Stimulated activated CD4-positive, alpha-beta T cell treated with anti-CD3 and anti-CD28 coated beads, Interleukin-1b, Interleukin-23, amount 100 ng/mL, for 1 hour (primary cell): ENCODE measurements at places on chromosomes 1 and 21.

DNA sequence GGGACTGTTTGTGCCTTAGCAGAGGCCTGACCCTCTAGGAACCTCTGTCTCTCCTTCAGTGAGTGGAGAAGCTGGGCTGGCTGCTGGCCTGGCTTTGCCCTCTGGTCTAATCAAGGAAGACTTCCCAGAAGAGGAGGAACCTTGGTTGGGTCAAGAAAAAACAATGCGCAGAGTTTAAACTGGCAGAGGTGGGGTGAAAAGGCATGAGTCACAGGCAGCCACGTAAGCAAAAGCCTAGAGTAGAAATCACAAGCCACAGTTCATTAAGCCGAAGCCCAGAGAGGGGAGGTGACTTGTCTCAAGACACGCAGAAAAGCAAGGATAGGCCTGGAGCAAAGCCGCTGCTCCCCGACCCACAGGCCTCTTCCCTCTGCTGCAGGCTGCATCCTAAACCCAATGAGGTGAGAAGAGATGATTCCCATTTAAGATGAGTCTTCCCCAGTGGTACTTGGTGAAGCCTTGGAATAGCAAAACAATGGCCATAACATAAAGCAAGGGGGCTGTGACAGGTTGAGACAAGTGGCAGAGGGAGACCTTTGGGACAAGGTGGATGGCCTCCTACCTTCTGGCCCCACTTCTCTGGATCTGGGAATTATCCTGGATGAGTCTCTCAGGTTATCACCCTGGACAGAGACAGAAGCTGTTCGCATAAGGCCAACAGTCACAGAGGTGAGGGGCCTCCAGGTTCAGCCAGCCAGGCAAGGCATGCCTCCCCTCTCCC, 7.7 kb downstream of the PDZK1IP1 start:
- DNase-seq: no peak

DNA sequence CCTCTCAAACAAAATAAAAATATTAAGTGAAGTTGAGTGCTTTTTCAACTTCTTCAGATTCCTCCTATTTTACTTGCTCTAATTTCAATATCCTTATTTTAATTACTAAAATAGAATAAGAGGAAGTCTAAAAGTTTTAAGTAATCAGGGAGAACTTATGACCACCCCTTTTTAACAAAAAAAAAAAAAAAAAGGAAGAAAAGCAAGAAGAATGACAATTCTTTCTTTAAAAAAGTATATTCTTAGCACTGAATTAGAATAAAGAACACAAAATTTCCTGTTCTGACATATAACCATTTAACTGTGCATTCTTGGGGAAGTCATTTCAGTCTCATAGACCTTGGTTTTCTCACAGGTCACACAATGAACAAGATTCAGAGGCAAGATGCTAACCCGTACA, 46.8 kb downstream of the SAMSN1 start:
- no peak for DNase-seq

DNA sequence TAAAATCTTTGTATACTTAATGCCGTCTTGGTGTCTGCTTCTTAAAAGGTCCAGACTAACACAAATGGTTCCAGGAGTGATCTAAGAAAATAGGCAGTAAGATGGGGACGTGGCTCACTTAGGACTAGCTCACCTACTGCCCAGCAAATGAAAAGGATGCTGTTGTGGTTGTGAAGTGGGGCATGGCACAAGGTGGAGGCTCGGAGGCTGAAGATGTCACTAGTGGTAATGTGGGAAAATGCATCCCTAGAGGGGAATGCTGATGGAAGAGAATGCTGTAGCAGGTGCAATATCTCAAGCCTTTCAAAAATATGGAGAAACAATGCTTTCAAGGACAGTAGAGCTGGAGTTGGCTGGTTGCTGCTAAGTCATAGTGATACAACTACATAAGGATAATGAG, 11.3 kb upstream of the UCK2 start:
- no peak for DNase-seq

GRCh38 chr1:27572019-27572678, 31.8 kb downstream of the AHDC1 start:
- no peak for DNase-seq

DNA sequence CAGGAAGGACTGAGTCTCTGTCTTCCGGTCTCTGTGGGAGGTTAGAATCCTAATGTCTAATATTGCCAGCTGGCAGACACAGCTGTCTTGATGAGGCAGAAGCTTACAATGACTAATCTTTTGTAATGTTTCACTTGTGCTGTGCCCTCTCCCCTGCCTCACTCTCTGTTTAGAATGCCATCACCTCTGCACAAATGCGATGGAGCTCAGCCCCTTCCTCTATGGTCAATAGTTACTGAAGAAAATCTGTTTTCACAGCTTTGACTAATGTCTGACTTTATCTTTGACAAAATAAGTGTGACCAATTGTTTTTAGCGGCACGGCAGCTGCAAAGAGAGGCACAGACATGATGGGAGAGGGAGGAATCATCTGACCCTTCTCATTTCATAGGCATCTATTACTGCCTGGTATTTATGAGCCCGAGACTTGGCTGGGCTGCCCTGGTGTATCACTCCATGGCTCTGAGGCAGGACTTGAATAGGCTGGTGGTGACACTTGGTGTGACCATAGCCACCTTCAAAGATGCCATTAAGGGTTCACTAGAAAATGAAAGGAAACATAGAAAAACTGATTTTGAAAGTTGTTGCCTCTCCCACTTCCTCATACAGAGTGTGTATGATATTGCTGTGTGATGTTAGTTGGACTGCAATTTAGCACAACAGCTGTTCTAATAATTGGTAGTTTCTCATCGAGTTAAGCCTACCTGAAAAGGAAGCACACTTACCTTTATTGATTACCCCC, 163.2 kb upstream of the NBPF11 start:
- DNase-seq: no peak

GRCh38 chr1:5839881-5840550, 152.2 kb downstream of the NPHP4 start:
- no peak for DNase-seq

DNA sequence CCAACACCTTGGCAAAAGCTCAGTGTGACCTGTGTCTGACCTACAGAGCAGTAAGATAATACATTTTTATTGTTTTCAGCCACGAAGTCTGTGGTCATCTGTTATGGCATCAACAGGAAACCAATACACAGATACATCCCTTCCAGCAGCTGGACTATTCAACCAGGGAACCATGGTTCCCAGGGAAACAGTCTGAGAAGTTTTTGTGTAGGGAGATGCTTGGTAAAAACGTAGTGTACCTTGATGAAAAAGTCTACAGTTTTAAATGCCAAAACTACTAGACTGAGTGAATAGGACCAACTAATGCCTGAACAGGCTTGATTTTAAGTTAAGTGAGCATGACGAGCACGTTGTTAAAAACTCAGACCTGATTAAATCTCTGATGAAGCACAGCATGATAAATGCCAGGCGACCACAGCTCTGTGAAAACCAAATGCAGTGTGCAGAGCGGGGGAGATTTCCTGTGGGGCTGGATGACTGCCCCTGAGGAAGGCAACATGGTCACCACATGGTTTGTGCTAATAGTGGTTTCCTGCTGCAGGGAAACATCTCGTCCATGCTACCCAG, 228.9 kb downstream of the TNR start:
- DNase-seq: no peak

GRCh38 chr1:31752258-31752657, 11.9 kb downstream of the ADGRB2 start:
- DNase-seq: no peak

GRCh38 chr1:113433184-113433583, 42.9 kb downstream of the MAGI3 start:
- DNase-seq: no peak

DNA sequence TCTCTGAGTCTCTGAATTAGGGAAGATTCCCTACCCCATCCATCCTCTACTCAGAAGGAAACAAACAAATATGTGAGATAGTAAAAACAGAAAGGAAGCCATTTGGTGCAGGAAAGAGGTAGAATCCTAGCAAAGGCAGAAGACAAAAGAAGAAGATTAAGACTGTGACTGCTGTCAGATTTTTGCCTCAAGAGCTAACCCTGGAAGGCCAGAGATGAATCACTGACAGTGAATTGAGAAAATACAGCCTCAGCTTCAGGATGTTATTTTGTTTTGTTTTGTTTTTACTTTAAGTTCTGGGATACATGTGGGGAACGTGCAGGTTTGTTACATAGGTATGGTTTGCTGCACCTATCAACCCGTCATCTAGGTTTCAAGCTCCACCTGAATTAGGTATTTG, 31.7 kb downstream of the DSTYK start:
- no peak for DNase-seq

- no peak for DNase-seq
Observed at GRCh38 chr21:42785666-42786427, 93.5 kb downstream of the WDR4 start.

- no peak for DNase-seq
Observed at GRCh38 chr21:20261364-20261763, 736.8 kb upstream of the NCAM2 start.

- DNase-seq: no peak
Observed at GRCh38 chr1:172448995-172449584, 5.2 kb upstream of the PIGC start.

GRCh38 chr1:111639602-111640198, 20.1 kb downstream of the RAP1A start:
- DNase-seq: no peak

- no peak for DNase-seq
Observed at GRCh38 chr1:223856386-223856785, 10.6 kb upstream of the TP53BP2 start.

- DNase-seq: no peak
Observed at GRCh38 chr1:178238722-178239510, 145.0 kb downstream of the RASAL2 start.

GRCh38 chr1:220787069-220787619, 431 bp downstream of the MTARC1 start:
- DNase-seq: no peak

DNA sequence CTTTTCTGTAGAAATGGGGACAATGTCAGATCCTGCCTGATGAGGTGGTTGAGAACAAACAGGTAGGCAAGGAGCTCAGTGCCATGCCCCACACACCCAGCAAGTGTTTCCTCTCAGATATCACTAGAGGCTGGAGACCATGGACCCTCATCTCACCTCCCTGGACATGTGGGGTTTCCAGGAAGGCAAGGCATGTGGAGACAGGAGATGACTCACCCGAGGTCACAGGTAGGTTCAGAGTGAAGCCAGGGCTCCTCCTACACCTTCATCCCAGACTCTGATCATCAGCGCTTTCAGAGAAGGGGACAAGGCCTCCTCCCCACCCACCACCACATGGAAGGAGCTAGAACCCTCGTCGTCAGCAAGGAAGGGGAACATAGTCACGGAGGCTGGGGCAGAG, 69.2 kb downstream of the MATN1 start:
- DNase-seq: no peak

GRCh38 chr1:211612786-211613107, 33.8 kb upstream of the SLC30A1 start:
- DNase-seq: no peak

GRCh38 chr1:221097479-221098281, 218.4 kb downstream of the HLX start:
- DNase-seq: no peak

GRCh38 chr1:241356187-241356518, 852 bp downstream of the RGS7 start:
- no peak for DNase-seq

- DNase-seq: no peak
Observed at GRCh38 chr1:234934611-234935033, 194.0 kb downstream of the TOMM20 start.

- DNase-seq: no peak
Observed at GRCh38 chr1:198809247-198809646, 170.4 kb downstream of the PTPRC start.

DNA sequence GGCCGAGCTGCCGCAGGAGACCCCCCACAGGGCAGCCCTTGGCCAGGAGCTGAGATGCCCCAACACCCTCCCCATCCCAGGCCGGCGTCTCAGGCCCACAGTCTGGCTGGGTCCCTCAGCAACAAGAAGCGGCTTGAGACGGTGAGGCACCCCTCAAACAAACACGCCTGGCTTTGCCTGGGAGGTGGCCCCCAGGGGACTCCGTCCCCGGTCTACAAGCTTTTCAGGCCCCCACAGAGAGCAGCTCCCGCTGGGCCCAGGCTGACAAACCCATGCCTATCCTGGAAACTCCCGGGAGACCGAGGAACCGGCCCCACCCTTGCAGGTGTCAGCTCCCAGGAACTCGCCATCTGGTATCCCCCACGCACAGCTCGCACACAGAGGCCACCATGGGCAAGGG, 67.0 kb downstream of the ARHGEF16 start:
- no peak for DNase-seq

DNA sequence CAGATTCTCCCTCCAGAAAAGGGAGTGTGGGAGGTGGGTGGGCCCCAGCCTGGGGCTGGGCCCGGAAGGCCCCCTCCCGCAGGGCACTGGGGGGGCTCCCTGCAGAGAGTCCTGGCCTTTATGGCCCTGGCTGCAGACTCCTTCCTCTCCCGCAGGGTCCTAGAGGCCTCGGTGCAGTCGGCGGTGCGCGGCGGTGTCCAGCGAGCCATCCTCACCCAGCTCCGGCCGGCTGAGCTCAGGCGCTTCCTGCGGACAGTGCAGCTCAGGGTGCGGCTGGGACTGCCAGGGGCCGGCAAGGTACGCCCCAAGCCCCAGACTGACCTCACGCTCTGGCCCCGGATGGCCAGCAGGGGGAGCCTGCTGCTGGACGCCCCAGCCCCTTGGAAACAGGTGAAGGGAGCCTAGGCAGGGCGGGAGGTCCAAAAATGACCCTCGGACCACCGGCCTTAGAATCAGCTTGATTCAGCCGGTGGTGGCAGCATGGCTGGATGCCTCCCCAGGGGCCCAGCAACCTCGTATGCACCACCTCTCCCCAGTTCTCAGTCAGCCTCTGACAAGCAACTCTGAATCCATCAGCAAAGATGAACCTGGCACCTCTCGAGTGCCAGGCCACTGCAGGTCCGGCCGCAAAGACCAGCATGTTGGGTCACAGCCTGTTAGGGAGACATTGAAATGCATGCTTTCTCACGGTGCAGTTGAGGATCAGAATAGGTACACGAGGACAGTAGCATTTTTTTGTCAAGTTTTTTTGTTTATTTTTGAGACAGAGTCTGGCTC, 20.6 kb downstream of the MTHFR start:
- no peak for DNase-seq

- DNase-seq: no peak
Observed at GRCh38 chr1:90572446-90572845, 144.7 kb downstream of the BARHL2 start.

DNA sequence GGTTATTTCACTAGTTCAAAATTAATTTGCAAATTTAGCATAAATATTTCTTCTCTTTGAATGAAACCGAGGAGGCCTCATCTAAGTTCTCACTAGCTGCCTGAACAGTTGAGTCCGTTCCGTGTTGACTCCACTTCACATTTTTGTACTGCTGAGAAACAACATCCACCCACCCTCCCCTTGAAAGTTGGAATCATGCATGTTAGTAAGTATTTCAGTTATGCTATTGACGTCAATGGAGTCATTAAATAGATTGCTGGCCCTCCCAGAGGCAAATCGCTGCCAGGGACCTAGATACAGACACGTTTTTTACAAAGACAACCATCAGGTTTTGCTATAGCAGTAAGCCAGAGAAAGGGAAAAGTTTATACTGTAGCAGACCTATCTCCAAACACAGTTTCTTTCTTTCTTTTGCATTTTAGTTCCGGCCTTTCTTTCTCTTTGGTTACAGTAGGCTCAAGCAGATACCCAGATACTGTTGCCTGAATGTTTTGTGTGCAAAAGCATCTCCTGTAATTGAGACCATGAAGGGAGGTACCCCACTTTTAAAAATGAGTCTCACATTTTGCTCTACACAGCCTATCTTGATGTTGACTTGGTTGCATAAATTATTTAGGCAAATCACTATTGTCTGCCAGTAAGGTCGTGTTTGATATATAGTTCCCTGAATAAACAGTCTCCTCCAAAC, 262.6 kb upstream of the SGIP1 start:
- no peak for DNase-seq

- DNase-seq: no peak
Observed at GRCh38 chr1:163610486-163610885, 288.7 kb downstream of the NUF2 start.
